ENCODE measurements at places on chromosomes 5 and 9.

GRCh38 chr9:120369608-120370220 is 210.3 kb downstream of the CDK5RAP2 start:
- DNase-seq = no peak

DNA sequence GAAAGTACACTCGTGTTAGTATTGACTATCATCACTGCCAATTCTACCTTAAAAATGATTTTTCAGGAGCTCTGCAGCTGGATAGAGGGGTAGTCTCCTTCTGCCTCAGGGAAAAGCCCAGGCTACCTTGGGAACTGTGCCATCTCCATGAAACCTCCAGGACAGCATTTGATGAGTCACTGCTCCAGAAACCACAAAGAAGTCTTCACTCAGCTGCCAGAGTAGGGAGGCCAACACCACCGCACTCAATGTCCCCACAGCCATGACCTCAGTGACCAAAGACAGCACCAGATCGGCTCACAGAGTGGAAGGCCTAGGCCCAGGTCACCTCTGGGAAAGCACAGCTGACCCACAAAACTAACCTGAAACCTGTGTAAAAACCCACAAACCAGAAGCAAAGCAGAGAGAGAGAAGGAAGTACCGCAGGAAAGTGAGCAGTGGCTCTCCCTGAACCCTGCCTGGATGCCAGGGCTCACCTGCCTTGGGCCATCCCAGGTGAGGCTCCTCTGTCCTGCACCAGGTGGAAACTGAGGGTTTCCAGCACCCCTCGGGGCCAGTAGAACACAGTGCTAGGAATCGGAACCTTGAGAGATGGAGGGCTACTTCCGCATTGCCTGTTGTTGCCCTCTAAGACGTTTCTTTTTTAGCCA is 30.0 kb downstream of the S1PR3 start:
- no peak for DNase-seq

GRCh38 chr5:147971472-147971871 is 65.1 kb upstream of the C5orf46 start:
- no peak for DNase-seq

- DNase-seq = peak; percentile 4
These were observed 621 bp downstream of the CEP72 start for GRCh38 chr5:612498-613424.

DNA sequence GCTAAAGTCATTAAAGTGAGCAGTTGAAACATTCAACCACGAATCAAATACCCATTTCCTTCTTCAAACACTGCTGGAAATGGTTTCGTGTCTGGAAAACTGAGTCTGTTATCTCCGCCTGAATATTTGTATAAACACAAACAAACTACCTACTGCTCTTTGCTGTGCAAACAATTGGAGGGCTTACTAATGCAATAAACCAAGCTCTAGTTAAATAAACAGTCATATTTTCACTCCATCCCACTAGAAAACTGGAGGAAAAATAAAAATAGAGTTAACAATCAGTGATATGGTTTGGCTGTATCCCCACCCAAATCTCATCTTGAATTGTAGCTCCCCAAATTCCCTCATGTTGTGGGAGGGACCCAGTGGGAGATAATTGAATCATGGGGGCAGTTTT is 397.6 kb downstream of the RASEF start:
- DNase-seq = no peak

- no peak for DNase-seq
These were observed 123.6 kb upstream of the PTCH1 start for GRCh38 chr9:95640336-95640735.

DNA sequence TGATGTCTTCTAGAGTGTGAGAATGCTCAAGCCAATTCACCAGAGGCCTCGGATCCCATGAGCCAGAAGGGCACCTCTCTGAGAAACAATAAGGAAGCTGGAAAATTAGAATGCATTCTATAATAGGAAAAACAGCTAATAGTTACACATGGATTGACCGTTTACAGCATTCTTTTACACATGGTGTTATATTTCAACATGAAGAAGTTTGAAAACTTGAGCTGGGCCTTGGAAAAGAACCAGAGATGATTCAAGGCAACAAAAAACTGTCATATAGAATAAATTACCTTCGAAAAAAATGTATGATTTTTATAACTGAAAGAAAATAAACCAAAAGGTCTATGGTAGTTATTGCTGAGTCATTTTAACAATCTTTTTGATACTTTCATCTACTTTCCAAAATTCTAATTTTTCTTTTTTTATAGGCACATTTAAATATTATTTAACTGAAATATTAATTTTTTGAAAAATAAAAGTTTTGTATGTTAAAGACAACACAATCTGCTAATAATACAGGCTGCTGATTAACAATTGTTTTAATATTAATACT is 6.2 kb downstream of the SH3TC2 start:
- no peak for DNase-seq

DNA sequence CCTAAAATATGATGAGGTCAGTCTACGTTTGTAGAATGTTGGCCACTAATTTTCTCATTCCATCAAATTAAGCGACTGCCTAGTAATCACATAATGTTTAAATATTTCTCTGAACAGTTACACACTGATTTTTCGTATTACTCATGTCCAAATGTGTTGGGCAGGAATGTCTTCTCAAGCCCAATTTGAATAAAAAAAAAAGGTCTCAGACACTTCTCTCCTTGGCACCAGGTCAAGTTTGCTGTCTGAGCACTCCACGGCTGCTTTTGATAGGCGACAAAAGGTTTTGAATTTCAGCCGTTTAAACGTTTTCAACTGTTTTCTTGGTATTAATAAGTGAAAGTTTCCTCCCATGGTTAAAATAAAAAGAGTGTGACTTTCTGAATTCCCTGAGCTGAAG is 542.1 kb downstream of the IRX1 start:
- DNase-seq = no peak

DNA sequence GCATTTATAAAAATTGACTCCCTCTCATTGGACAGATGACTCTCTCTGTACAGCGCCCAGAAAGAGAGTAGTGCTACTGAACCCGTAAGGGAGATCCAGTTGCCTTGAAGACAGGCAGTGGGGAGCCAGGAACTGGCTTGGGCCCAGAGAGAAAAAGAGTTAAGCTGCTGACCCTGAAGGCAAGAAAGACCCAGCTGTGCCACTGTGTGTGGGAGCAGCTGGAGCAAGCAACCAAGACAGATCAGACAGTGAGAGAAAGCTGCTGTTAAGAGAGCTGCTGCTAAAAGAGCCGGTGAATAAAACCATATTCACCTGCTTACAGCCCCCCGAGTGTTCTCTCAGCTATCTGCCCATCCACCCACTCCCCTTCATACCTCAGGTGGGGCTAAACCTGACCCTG is 149.7 kb upstream of the ADAMTS16 start:
- DNase-seq = no peak

DNA sequence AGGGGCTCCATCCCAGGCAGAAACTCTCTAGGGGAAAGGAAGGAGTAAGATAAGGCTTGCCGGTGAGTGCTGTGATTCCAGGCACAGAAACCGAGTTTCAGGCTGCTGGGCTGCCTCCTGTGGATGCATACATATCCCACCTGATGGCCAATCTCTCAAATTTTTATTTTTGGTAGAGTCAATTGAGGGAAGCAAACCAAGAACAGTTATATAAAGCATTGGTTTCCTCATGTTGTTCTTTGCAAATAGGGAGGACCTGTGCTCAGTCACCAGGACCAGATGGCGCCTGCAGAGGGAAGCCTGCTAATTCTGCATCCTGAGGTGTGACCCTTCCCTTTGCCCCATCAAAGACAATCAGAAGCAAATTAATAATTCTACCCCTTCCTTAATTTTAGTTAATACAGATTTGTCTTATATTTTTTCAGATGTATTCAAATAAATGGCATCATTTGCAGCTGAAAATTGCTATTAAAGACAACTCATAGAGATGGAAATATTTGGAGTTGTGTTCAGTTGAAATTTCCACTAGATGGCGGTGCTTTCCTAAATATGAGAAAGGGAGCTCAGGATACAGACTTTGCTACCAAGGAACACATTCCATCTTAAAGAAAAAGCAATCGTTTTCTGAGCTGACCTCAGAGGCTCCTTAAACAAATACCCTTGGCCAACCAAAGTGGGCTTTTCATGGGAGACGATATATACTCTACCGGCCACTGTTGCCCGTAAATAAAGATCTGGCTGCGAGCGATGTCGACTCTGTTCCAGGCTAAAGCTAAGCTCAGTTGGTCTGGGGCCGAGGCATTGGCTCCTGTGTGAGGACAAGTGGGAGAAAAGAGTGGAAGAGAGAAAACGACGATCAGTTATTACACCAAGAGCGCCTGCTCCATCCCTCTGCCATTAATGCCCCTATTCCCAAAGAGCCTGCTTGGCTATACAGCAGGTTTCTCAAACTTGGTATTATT is 225.7 kb upstream of the KLF9 start:
- peak; percentile 13 for DNase-seq

- no peak for DNase-seq
These were observed 330.6 kb downstream of the EBF1 start for GRCh38 chr5:158769079-158769478.

GRCh38 chr5:35736280-35736679 is 118.6 kb downstream of the SPEF2 start:
- DNase-seq = no peak

- DNase-seq = no peak
These were observed 37.7 kb upstream of the NEURL1B start for GRCh38 chr5:172603251-172603806.

DNA sequence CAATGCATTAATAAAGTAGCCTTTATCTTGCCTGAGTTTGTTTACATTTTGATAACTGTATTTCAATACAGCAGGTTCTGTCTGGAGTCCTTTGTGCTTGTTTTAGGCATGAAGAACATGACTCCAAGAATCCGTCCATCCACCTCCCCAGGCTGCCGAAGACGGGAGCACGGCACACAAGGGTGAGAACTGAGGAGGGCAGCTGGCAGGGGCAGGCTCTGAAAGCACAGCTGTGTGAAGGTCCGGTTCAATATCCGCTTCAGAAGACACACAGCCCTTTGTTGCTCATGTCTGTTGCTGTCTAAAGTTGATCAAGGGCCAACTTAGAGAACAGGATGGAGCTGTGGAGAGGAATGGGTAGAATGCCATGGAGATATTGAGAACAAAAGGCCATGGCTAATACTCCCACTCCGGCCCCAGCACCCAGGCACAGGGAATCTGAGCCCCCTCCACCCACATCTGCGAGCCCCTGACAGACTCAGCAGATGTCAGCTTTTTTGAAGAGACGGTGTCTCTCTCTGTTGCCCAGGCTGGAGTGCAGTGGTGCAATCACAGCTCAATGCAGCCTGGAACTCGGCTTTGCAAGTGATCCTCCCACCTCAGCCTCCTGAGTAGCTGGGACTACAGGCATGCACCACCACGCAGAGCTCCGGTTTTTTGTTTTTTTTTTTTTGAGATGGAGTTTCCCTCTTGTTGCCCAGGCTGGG is 58.5 kb upstream of the GNE start:
- no peak for DNase-seq

DNA sequence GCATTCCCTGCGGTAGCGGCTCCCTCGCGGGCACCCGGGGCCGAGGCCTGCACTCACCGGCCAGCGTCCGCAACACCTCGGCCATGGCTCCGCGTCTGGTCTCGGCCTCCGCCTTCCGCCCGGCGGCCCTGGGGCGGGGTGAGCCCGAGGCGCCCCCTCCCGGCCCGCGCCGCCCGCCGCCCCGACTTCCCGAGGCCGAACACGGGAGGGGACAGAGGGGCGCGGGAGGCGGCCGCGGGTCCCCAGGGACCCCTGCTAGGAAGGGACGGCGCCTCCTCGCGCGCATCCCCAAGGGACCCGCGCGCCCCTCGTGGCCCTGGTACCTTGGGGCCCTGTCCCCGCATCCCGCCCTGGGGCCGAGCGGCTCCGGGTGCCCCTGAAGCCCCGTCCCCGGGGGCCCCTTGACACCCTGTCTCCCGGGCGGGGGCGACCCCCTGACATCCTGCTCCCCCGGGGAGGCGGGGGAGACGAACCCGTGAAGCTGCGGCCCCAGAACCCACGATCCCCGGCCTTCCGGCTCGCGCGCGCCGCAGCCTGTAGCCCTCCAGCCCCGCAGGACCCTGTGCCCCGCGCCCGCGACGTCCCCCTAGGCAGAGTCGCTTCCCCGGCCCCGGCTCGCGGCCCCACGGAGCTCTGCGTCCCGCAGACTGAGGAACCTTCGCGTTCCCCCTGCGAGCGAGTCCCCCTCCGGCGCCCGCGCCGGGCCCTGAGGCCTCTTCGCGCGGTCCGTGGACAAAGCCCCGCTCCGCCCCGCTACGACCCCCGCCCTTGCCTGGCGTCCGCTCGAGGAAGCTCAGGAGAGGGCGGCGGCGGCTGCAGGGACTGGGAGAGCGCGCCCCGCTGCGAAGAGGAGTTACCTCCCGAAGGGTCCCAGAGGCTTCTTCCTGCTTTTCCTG is at the start of gene ABO:
ABO (minus strand) TSS at position 97 of the 896 bp plus-strand sequence.
- DNase-seq = no peak

- DNase-seq = no peak
These were observed 54.1 kb downstream of the MAN2A1 start for GRCh38 chr5:109743770-109744212.

DNA sequence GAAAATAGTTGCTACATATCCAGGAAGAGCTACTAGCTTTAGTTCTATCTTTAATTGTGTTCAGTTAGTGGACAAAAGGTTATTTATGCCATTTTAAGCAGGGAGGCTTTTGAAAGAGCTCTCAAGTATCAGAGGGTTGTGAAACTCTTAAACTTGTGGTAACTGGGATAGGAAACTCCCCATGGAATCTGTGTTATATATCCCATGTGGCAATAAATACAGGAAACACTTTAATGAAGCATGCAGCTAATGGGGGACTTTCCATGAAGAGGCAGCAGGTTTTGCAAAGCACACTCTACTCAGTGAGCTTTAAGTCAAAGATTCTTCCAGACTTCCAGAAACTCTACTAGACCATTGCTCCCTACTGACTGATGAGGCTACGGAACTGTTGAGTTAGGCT is 805.0 kb upstream of the C9orf72 start:
- no peak for DNase-seq

DNA sequence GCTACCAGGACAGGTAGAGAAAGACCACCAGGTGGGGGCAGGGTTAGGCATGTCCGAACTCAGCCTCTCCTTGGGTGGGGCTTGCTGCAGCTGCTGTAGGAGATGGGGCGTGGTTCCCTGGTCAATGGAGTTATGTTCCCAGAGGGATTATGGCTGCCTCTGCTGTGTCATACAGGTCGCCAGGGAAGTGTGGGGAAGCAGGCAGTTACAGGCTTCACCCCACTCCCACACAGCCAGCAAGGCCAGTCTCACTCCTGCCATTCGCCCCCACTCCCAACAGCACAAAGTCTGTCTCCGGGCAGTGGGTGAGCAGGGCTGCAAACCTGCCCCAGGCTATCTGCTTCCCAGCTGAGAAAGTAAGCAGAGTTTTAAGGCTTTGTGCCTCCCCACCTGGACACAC is 20.0 kb upstream of the CEP72 start:
- no peak for DNase-seq

- DNase-seq = no peak
These were observed 95.1 kb downstream of the DMXL1 start for GRCh38 chr5:119166026-119166425.

GRCh38 chr5:146671561-146672295 is 155.7 kb upstream of the GPR151 start:
- no peak for DNase-seq
